Left renal pelvis (tissue), 4 donors: ENCODE measurements at places on chromosomes 3 and 15.

DNA sequence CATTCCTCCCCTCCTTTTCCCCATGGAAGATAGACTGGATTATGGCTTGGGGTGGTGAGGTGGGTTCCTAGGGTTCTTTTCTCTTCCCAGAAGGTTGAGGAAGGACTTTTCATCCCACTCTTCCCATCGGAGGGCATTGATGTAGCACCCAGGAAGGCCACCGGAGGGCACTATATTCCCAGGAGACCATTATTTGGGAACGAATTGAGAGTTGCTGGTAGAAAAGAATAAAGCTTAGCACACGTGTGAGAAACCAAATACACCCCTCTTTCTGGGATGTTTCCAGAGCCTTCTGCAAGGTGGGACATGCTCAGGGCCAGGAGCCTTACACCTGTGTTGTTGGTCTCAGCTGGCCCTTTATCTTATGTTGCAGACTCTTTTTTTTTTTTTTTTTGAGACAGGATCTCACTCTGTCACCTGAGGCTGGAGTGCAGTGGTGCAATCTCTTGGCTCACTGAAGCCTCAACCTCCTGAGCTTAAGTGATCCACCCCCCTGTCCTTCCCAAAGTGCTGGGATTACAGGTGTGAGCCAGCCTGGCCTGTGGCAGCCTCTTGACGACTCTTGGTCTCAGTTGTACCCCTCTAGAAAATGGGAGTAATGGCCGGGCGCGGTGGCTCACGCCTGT lies 6.3 kb upstream of the CDC25A start:
- no peak for DNase-seq

DNA sequence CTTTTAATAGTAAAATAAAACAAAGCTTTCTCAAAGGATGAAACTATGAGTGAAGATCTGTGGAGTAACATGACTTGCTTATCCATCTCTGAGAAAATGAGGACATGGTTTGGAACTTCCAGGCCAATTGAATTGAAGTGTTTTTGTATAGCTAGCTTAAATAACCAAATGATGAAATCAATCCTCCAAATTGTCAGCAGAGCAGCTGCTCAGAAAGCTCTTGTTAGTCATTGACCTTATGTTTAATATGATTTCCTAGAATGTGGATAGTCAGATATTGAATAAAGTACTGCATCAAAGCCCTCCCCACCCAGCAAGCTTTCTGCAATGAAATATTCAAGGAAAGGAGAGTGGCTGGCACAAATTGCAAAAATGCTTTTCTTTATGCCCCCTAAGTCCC lies 437.2 kb downstream of the MFSD1 start:
- DNase-seq = no peak

- no peak for DNase-seq
Observed at GRCh38 chr3:193130576-193130975, 110.4 kb upstream of the PLAAT1 start.

GRCh38 chr15:21268436-21268940 lies 171.8 kb downstream of the POTEB3 start:
- DNase-seq = no peak

DNA sequence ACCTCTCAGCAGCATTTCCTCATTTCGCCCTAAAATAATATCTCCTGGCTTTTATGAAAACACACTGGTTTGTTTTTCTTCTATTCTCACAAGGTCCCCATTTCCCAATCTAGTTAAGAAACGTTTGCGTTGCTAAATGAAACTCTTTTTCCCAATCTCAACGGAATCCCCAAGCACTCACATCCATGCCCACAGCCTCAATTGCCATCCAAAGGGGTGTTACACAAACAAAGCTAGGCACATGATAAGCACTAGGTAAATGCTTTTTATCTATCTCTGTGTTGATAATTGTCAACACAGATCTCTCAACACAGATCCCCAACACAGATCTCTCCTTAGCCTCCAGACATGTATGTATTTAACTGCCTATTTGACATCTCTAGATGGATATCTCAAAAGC lies 35.2 kb upstream of the TF start:
- no peak for DNase-seq

DNA sequence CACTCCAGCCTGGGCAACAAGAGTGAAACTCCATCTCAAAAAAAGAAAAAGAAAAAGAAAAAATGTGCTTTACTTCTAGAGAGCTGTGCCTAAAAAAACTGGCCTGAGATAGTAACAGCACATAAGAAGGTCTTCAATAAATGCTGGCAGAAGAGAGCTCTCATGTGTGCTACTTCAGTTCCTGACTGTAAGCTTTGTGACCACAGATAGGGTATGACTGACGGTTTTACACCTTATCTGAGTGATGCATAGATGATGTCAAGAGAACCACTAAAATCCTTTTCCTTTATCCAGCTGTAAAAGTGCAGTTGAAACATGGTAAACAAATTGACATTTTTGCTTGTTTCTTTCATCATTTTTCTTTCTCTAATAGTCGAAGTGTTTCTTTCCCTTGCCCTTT lies 127.9 kb downstream of the C3orf70 start:
- DNase-seq = no peak

- no peak for DNase-seq
Observed at GRCh38 chr15:38705436-38706219, 141.0 kb upstream of the RASGRP1 start.
